ENCODE measurements at places on chromosomes 11 and 22. TPM values are rescaled to one million over a fixed set of nuclear protein-coding genes. Genes with fewer than 3 reads are reported as not detected.

Gene NFAM1
- under 0.01 TPM for total RNA-seq

Gene ANO1
- total RNA-seq: not detected

Gene LRRN4CL
- 1.3 TPM for total RNA-seq

Gene MMP27
- total RNA-seq: not detected

Gene APOBEC3B
- 2.9 TPM for total RNA-seq

Gene SEPTIN5
- 4.7 TPM for total RNA-seq

Gene OR51B4
- not detected for total RNA-seq

Gene IL18BP
- total RNA-seq: 1.4 TPM
